RWPE1 (cell line): ENCODE measurements at places on chromosomes 12 and 14.

GRCh38 chr14:102096569-102097188 is 9.8 kb upstream of the HSP90AA1 start:
- DNase-seq: peak; percentile 73

- DNase-seq: peak; percentile 46
Measured at GRCh38 chr14:63045234-63045611, at the start of gene KCNH5. Gene KCNH5 (minus strand): TSS chr14:63045458. CDS start chr14:63045186, 272 bp downstream.

DNA sequence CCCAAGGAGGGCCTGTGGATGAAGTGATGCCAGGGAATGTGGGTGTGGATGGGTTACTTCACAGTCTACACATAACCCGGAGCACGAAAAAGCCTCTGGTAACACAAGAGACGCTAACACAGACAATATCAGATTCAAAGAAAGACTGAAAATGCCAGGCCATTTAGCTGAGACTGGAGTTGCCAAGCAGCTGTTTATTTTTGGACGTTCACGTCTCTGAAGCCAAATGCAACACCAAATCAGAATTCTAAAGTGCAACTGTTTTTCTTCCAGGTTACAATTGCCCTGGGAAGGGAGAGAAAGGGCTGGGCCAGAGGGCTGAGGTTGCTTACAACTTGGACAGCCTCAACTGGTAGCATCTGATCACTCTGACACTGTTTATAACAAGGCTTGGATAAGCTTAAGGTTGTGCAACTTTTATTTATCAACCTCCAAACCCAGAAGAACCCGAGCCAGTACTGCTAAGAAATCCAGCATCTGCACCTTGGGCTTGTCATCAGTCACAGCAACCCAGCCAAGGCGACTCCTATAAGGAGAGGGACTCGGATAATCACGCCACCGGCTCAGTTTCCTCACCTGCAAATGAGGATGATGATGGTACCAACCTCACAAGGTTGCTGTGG is 24.8 kb downstream of the NUAK1 start:
- DNase-seq: peak; percentile 48

- DNase-seq: no peak
Measured at GRCh38 chr12:69884386-69884785, 59.4 kb downstream of the MYRFL start.

GRCh38 chr14:88468406-88468805 is 82.9 kb downstream of the SPATA7 start:
- DNase-seq: peak; percentile 26

GRCh38 chr14:74980731-74981461 is 21.8 kb upstream of the EIF2B2 start:
- no peak for DNase-seq

DNA sequence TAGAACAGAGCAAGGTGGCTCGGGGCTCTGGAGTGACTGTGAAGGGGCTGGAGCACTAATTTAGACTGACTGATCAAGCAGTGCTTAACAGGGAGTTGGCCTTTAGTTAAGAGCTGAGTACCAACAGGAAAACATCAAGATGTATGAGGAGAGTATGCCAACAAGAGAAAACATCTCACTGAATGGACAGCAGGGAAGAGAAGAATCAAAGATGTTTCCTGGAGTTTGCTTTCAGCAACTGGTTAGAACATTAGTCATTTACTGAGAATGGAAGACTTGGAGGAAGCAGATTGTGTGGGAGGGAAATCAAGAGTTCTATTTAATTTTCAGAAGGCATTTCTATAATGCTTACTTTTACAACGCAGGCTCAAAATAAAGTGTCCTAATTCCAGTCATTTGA is 259.3 kb downstream of the ADAMTS20 start:
- no peak for DNase-seq

DNA sequence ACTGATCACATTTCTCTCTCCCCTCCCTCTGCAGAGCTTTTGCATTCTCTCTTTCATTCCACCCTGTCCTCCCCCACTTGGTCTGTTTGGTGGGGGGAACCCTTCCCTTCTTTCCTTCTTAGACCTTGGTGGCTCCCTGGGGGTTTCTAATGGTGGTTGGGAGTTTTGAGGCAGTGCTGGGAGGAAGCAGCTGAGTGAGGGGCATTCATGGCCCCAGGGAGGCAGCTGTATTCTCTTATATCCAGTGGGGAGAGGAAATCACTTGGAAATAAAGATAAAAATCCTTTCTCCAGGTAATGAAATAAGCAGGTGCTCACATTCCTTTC is 13.3 kb downstream of the NGDN start:
- DNase-seq: no peak
